ENCODE measurements at places on chromosomes 2 and 18.

GRCh38 chr2:3727397-3728045, 24.1 kb downstream of the DCDC2C start:
- DNase-seq = no peak

DNA sequence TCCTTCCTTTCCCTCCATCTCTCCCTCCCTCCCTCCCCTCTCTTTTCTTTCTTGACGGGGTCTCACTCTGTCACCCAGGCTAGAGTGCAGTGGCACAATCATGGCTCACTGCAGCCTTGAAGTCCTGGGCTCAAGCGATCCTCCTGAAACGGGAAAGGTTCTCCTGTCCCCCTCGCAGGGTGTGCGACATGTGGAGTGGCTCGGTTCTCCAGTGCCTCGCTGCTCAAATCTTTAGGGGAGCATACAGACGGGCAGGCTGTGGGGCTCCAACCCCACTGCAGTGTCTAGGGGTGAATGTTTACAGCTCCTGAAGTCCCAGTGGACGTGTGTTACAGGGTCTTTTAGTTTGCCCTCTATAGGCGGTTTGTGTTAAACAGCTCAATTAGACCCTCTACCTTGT, 74.0 kb downstream of the MEX3C start:
- no peak for DNase-seq

DNA sequence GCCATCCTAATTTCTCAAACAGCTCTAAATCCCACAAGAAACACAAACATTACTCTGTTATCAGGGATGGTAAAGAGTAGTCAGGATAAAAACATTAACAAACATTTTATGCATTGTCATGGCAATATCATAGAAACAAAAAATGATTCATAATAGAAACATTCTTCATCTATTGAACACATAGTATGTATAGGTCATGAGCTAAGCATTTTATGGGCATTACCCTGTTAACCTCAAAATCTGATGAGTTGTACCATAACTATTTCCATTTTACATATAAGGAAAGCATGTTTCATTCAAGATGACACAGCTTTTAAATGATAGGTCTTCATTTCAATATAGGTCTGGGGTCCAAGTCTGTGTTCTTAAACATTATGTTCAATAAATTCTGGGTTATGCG, 344.9 kb downstream of the RND3 start:
- no peak for DNase-seq

DNA sequence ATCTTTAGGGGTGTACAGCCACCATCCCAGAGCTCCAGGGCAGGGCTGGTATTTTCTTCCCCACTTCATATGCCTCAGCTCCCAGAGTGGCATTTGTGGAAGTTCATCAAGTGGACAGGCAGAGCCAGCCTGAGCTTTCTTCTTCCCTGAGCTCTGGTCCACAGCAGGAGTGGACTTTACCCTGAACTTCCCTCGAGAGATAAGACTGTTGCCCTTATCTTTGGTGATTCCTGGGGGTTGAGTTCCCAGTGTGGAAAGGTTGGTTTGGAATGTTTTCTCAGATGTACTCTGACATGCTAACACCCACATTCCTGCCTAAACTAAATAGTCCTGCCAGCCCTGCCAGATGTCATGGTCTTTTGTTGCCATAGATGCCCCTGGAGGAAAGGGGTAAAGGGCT, 62.0 kb upstream of the LGALSL start:
- DNase-seq = no peak

DNA sequence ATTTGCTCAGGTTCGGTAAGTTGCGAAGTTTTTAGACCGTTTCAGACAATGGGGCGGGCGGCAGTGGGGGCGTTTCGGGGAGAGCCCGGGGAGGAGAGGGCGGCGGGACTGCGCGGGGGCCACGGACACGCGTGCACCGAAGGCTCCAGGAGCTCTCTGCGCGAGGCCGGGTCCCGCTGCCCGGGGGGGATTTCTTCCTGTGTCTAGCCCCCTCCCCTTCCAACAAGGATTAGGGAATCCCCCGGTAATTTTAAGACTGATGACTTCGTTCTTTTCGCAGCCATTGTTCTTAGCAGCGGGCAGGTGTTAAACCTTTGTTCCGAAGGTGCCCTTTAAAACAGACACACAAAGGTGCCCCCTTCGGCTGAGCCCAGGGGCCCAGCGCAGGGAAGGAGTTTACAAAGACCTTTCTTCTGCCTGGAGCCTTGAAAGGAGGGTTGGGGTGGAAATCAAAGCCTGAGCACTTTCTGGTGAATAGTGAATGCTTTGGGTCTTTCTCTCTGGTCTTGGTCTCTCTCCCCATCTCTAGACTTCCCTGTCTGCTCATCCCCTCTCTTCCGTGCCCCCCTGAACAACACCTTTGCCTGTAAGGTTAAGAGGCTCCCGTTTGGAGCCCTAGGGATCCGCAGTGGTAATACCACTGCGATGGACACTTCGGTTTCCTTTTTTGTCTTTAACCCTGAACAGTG, 2.1 kb downstream of the TRIB2 start:
- no peak for DNase-seq

DNA sequence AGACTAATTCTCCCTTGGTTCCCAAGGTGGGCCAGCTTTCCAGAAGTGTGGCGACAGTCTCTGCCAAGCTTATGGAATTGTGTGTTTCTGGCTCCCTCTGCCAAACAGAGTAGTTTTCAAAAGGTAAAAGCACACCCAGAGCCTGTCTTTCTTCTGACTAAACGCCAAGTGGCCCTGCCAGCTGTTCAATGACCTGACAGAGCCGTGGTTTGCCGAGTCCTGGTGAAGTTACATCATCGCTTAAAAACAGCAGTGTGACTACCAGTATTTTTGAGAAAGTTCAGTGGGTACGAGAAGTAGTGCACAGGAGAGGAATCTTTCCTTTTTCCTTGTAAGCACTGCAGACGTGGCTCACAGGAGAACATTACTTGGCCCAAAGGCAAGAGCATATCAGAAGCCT, 1.9 kb downstream of the PER2 start:
- DNase-seq = no peak

DNA sequence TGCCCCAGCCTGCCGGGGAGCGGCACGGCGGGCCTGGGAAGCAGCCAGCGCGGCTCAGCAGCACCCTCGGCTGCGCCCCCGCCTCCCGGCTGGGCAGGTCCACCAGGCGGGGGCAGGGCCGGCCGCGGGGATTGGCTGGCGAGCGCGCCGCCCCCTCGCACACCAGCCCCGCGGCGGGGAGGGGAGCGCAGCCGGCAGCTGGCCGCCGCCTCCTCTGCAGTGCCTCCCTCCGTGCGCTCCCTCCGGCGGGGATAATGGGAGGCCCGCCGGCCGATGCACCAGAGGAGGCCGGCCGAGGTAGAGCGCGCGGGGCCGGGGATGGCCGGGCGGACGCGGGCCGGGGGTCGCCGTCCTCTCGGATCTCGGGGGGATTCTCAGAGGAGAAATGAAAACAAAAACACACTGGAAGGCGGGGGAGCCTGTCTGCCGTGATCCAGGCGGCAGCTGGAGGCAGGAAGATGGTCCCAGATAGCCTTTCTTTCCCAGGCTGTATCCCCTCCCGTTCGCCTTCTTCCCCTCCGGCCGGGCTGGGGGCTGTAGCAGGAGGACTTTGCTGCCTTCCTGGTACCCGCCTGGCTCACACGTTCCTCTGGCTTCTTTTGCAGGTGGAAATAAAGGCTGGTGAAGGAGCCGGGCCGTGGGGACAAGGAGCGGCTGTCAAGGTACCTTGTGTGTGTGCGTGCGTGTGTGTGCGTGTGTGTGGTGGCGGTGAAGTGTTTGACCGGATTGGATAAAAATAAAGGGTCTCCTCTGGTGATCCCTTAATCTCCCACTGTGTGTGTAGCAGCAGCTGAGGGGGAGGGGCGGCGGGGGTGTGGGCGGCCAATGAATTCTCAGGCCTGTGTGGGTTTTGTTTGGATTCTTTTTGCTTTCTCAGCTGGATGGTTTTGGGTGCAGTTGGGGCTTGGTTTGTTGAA, 18.1 kb downstream of the TET3 start:
- DNase-seq = peak; percentile 25

DNA sequence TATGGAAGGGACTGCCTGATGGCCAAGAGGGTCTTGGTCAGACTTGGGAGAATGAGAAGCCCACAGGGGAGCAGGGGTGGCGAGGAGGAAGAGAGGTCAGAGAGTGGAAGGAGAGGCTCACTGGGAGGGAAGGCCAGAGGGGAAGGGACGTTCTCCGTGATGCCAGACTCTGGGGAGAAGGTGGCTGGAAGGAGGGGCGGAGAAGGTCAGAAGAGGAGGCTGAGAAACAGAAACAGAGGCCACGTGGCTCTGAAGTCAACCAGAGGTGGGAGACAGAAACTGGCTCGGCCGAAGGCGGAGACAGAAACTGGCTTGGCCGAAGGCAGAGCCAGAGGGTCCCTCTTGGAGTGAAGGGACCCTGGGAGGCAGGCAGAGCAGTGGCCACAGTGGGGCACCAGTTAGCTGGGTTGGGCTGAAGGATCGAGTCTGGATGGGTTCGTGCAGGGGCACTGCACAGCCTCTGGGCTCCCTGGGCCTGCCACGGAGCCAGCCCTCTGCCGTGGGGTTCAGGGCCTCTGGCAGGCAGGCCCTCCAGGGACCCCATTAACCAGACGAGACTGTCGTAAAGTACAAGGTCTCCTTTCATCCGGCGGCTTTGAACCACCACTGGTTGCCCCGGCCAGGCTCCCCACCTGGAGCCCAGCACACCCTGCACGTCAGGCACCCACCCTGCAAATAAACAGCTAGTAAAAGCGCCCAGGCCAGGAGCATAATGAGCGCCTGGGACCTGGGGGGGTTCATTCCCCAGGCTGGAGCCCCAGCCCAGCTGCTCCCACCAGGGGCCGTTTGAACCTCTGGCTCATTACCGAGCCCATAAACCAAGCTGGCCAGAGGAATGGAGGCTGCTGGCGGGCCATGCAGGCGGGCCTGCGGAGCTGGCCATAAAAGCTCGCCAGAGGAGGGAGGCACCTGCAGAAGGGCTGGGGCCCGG, 218.8 kb downstream of the DYSF start:
- DNase-seq = no peak

GRCh38 chr2:38442643-38443541, 65.8 kb upstream of the ATL2 start:
- DNase-seq = no peak

GRCh38 chr2:15115776-15116175, 445.4 kb downstream of the NBAS start:
- no peak for DNase-seq

- no peak for DNase-seq
These were observed 179.5 kb upstream of the SMAD7 start for GRCh38 chr18:49130261-49130660.

DNA sequence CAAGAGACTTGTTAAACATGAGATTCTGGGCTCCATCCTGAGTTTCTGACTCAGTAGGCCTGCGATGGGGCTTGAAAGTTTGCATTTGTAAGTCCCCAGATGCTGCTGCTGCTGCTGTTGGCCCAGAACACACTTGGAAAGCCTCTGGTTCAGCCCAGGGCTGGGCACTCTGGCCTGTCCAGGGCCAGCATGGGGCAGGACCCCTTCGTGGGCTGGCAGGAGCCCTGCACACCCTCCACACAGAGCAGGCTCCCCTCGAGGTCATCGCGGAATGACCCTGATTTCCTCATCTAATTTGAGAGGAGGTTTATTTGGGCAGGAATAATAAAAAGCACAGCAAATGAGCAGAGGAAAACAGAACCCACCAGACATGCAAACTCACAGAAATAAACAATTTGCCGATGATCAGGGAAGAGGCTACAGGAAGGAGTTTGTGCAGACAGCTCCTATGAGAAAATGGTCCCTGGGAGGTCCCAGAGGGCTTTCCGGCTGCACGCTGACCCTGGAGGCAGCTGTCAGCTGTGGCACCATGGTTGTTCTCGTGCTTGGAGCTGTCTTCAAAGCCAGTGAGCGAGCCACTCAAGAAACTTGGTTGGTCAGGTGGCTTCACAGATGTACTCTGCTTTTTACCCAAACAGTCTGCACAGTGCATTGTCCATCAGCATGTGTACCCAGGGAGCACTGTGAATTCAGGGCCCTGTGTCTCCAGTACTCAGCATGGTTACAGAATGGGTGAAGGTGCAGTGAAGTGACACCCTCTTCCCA, 119.3 kb downstream of the GLI2 start:
- no peak for DNase-seq

- no peak for DNase-seq
These were observed 107.5 kb downstream of the MSTN start for GRCh38 chr2:189954989-189955388.

DNA sequence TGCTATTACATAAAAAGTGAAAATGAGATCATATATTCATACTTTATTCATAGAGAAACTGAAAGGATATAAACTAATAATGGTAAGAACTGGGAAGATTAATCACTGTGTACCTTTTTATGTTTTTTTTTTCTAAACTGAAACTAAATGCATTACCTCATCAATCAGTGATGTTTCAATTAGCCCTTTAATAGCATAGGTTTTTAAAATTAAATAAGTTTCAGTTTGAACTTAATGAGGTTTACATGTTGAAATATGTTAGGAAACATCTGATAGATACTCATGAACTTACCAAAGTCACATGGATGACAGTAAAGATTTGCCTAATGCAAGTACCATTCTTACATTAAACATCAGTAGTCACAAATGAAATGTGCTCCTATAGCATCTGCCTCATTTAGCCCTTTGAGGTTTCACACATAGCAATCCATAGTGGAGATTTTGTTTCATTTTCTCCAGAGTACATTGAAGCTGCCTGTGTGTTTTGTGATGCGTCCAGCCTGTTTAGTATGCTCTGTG, 8.9 kb downstream of the MAPRE2 start:
- no peak for DNase-seq

DNA sequence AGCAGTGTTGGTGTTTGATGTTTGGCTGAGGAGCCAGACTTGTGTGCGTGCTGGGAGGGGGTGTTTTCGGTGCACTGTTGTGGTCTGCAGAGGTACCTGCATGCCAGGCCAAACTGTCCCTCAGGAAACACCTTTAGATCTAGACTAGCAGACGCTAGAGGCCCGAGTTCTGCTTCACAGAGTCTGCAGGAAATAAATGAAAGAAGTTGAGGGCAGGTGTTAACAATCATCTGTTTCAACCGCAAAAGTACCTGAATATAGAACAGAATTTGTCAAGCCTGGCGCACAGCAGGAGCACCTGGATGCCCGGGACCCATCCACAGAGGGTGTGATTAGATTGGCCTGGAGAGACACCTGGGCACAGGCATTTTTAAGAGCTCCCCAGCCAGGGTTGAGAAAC, 40.5 kb upstream of the REL start:
- DNase-seq = no peak

DNA sequence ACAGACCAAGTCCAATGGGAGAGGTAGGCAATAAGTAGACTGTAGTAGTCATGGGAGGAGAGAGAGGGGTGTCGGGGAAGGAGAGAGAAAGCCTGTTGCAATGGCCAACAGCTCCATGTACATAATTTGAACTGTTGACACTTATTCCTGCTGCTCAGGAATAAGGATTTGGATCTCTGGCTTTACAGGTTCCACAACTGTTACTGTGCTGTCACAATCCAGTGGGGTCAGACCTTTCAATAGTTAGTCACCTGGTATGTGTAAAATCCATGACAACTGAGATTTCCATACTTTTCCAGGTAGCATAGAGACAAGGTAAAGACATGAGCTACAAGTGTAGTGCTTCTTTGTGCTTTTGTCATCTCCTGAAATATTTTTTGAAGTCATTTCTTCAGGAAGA, 47.5 kb upstream of the RIOK3 start:
- DNase-seq = no peak

GRCh38 chr2:220192994-220193753, 565.7 kb downstream of the SLC4A3 start:
- DNase-seq = no peak

All from NCI-H1436 treated with DMSO at 0.1 percent for 48 hours (cell line).